ENCODE measurements at places on chromosomes 6 and 20.
A peak's percentile ranks its signal among the peaks of the same experiment; 100 is the strongest.

DNA sequence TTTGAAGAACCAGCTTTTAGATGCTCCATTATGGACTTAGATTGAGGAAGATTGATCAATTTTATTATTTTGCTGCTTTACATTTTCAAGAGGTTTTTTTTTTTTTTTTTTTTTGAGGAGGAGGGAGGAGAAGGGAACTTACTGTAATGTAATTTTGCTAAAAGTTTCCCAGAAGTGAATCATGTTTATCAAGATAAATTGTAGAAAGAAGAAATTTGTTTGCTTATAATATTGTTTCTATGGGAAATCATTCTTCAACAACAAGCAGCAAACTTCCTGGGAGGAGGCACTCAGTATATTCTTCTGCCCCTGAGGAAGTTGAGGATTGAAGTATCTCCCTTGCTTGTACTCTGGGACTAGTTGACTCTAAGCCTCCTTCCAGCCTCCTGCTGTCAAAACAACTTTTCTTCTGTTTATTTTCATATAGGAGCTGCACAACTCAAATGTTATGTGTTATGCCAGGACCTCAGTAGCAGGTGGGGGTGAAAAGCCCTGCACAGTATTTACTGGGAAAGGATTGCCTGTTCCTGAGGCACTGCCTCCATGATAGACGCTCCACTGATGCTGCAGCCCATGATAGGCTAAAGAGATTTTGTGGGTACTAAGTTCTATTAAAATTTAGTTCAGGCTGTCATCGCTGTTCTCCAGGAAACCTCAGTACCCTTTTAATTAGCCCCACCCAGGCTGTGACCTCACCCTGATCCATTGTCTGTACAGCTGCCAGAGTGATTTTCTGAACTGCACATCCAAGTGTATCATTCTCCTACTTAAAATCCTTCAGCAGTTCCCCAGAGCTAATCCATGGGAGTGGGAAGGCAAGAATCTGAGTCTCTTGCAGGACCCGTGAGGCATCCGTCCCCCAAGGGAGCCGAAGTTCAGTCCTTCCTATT, 51.9 kb downstream of the CARMIL1 start:
- no peak for DNase-seq

DNA sequence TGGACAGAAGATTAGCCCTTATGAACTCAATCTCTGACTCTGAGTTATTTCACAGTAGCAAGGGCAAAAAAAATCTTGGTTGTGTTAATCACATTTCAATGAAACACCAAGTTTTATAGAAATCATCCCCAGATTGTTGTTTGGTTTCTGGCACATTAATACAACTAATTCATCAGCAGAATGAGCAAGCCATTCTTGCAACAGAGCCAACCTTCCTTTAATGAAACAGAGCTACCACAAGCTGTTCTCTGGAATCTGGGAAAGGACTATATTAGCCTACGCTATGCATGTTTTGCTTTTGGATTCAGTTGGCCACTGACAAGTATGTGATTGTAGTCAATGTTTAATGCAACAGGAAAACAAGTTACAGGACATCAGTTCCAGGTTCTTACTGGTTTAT, 13.8 kb upstream of the POPDC3 start:
- no peak for DNase-seq

- DNase-seq: no peak
These were observed 219.3 kb upstream of the RNF217 start for GRCh38 chr6:124742971-124743370.

DNA sequence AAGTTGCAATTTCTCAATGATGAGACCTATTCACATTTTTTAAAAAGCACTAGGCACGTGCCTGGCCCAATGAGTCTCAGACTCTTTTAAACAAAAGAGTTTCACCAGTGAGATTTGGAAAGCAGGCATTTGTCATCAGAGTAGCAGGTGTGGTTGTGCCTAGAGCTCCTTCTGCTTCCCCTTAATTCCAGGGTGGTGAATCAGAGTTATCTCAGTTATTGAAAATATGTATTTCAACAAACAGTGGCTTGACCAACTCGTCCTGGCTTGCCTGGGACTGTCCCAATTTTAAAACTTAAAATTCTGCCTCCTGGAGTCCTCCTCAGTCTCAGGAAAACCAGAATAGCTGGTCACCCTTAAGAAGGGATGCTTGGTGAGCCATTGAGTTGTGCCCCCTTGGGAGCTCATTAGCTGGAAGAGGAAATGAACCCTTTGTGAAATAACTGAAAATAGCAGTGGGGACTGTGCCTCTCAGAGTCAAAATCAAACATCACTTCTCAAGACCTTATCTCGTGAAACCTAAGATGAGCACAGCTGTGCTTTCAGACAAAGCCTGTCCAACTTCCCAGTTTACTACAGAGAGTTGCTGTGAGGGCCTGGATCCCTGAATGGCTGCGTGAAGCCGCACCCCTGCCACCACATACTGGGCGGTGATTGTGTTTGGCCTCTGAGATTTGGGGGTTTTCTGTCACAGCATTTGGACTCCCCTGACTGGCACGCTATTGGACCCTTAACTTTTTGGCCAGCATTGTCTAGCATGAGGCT, 116.3 kb downstream of the ANKRD60 start:
- no peak for DNase-seq

DNA sequence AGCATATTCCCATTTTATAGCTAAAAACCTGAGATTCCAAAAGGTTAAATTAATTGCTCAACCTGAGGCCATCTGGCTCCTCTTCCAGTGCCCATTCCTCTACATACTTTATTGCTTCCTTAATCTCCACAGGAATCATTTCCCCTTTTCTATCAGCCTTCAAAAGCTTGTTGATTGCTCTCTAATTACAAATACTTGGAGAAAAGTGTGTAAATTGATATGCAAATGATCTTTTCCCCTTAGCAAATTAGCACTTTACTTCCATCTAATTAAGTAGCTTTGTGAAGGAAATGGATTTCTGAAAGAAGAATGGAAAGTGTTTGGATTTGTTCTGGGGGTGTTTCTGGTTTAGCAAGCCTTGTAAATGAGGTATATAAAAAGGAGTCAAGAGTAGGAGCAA, 323.3 kb downstream of the GRIK2 start:
- no peak for DNase-seq

GRCh38 chr20:44642203-44643153, 9.0 kb downstream of the ADA start:
- peak; percentile 96 for DNase-seq

DNA sequence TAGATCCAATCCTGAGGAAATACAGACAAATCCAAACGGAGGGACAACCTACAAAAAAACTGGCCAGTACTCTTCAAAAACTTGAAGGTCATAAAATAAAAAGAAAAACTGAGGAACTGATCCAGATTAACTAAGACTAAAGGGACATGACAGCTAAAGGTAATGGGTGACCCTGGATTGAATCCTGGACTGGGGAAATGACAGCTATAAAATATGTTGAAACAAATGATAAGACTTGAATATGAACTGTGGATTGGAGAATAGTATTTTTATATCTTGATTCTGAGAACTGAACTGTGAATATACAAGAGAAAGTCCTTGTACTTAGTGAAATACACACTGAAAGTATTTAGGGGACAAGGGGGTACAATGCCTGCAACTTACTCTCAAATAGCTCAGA, 96.9 kb upstream of the EMILIN3 start:
- DNase-seq: no peak

- no peak for DNase-seq
These were observed 67.3 kb upstream of the NXT1 start for GRCh38 chr20:23283096-23283850.

GRCh38 chr20:3744806-3745685, 12.6 kb downstream of the HSPA12B start:
- DNase-seq: peak; percentile 19

DNA sequence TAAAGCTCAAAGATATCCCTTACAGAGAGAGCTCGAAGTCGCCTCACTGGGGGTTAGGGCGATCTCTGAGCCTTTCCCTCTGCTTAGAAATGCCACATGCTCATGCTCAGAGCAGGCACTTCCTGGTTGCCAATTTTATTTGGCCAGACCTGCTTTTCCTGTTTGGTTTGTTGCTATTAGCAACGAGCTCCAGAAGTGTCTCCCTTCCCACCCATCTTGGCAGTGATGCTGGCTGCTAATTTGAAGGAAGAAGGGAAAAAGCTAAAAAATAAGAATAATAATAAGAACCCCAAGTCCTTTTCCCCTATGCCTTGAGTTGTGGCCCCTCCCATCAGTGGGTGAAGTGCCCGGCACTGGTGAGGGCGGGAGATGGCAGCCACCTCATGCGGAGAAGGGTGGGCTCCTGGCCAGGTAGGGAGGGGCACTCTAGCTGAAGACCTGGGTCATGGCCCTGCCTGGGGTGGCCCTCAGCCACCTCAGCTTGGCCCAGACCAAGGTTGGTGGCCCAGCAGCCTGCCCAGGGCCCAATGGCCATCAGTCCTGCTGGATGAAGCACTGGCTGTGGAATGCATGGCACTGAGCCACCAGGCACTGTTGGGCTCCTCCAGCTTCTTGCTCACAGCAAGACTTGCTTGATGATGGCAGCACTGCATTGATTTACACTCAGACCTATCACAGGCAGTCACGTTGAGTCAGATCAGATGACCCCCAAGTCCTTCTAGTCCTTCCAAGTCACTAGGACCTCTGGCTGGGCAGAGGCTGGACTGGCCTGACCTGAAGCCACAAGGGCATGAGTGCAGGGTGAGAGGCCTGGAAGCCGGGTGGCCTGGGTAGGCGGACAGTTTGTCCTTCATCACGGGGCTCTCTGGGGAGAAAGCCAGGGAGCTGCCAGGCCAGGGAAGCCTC, 79.0 kb downstream of the SYNJ2 start:
- peak; percentile 84 for DNase-seq

DNA sequence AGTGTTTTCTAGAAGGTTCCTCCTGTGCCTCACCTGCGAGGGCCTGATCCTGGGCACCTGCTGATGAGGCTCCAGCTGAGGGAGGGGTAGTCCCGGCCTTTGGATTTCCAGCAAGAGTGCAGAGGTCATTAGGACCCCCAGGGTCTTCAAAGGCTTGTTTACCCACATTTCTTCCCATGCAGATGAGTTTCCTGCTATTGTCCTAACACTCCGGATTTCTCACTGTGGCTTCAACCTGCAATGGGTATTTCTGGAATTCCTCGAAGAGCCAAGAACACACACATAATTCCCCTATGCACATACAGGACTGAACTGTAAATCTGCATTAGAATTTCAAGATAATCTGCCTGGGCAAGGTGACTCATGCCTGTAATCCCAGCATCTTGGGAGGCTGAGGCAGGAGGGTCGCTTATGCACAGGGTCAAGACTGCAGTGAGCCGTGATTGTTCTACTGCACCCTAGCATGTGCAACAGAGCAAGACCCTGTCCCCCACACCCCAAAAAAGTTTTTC, 53.9 kb downstream of the ADNP start:
- no peak for DNase-seq

GRCh38 chr6:11700118-11700718, 78.4 kb downstream of the ADTRP start:
- DNase-seq: peak; percentile 64

DNA sequence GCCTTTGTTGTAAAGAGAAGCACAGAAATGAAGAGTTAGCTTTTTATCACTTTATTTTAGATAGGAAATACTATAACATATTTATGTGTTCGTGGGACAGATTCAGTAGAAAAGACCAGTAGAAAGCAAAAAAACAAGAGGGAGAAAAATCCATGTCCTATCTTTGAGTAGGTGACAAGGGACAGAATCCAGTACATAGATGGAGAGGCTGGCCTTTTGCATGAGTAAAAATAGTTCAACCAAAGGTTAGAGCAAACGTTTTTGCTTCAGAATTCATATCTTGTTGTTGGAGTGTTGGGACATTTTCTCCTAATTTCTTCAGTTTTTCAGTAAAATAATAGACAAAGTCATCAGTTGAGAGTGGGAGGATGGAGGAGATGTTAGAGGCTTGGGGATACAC, 19.6 kb upstream of the FAM83B start:
- no peak for DNase-seq

GRCh38 chr20:50115041-50115512, 2.1 kb upstream of the UBE2V1 start:
- no peak for DNase-seq

DNA sequence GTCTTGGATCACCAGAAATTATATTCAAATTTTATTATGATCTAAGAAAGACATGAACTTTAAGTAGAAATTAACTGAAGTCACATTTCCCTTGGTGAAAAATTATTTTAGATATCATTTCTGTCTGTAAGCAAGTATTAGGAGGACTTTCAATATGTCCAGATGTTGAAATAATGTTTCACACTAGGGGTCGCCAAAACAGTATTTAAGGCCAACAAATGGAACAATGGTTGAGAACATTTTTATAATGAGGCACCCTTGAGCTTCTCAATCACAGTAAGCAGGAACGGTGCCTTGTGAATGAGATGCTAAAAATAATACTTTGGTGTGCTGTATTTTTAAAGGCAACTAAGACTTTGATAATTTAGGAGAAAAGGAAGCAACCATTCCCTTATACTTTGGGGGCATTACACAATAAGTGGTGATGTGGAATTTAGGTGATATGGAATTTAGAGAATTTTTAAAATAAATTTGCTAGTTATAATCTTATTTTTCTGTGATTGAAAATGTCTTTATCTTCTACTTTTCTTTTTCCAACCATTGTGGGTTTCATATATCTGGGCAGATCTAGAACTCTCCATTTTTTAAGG, 9.6 kb upstream of the SF3B5 start:
- DNase-seq: peak; percentile 80

DNA sequence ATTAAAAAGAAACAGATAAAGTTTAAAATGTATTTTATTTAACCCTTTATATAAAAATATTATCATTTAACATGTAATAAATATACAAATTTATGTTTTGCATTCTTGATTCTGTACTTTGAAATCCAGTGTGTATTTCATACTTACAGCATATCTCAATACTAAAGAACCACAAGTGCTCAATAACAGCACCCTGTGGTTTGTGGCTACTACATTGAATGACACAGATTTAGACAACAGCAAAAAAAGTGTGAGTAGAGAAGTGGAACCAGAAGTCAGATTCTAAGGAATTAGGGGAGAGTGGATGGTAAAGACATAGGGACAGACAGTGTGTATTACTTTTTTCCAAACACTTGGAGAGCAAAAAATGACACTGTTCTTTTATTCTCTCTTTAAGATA, 524.5 kb downstream of the BMP2 start:
- no peak for DNase-seq

DNA sequence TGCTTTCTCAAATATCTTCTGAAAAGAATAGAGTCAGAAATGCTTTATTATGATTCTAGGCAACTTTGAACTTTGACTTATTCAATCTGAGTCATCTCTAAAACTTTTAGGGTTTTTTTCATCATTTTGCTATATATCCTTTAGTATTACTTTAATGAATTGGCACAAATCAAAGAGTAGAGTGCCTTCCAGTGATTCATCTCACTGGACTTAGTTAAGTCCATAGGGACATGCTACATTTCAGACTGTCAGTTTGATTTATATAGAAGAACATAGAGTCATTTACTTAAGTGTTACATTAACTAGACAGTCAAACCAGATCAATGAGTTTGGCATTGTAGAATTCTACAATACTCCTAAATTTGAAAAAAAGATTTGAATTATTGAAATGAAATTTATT, 1235.7 kb upstream of the MAP3K7 start:
- no peak for DNase-seq

GRCh38 chr6:166877906-166878305, 78.4 kb downstream of the RNASET2 start:
- no peak for DNase-seq

- DNase-seq: no peak
These were observed 1.3 kb upstream of the GTSF1L start for GRCh38 chr20:43727980-43728590.

Measured in dermis microvascular lymphatic vessel endothelial cell (primary cell).